ENCODE measurements at places on chromosomes 6 and 20.

- no peak overlapping the region for H3K4me3 ChIP-seq
- peak; percentile 69 for DNase-seq
- no peaks in the 10 kb centered on the region for H3K36me3 ChIP-seq
- no peaks in the 10 kb centered on the region for H3K27me3 ChIP-seq
Observed at GRCh38 chr6:89610149-89610642, 28.4 kb downstream of the LYRM2 start.

DNA sequence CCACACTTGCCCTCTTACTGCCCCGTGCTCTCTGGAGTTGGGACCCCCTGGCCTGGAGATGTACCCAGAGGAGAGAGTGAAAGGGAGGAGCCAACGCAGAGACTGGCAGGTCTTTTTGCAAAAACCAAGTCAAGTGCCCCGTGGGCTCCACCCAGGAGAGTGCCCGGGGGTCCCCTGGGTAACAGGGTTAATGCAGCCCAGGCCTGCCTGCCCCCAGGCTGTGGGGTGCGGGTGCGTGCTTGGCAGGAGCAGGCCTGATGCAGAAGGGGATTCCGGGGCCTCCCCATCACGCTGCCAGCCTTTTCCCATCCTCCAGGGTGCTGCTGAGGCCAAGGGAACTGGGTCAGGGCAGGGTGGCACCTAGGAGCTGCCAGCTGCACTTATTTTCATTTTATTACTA is 184.4 kb downstream of the ERMARD start:
- H3K4me1 ChIP-seq: peaks cover 6% of the 10 kb centered on the region
- no peaks in the 10 kb centered on the region for H3K36me3 ChIP-seq
- DNase-seq: no peak

DNA sequence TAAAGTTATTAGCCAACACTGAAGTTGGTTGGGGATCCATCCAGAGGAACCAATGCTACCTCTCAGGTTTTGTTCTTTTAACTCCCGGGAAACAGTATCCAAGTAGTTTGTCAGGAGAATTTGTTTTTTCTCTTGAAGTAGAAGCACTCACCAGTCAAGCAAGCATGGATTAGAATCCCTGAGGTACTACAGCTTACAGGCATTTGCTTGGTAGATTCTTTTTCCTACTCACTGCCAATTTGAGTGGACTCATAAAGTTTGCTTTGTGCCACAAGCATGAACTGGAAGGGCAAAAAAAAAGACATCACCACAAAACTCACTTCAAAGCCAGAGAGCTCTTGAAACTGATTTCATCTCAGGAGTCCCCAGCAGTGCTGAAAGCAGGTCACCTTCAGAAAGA is 167.4 kb downstream of the MBOAT1 start:
- no peak overlapping the region for H3K27ac ChIP-seq
- H3K4me3 ChIP-seq: no peak overlapping the region
- DNase-seq: no peak
- no peaks in the 10 kb centered on the region for H3K27me3 ChIP-seq
- no peaks in the 10 kb centered on the region for H3K36me3 ChIP-seq
- H3K4me1 ChIP-seq: no peaks in the 10 kb centered on the region

DNA sequence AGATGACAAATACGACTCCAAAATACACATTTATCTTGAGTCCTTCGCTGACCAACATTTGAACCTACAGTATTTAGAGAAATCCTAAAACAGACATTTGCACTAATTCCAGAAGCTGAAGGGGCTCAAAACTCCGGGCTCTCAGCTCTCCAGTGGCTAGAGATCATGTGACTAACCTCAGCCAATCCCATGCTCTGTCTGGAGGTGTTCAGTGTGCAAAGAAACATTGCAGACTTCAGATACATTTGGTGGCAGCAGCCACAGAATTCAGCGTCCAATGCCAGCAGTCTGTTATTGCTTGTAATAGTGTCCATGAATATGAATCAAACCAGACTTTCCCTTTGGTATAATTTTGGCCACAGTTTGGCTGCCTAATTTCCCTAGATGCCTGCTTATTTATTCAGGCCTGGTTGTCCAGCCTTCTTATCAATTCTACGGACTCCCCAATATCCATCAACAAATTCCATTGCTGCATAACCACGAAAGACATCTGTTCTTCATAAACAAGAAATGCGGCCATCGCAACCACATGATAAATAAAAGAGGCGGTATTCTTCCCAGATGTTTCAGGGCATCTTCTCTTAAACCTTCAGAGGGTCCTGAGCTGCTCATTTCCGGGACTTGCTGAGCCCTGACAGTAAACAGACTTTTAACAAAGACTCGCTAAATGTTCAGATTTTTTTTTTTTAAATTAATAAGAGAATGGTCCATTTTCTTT is 14.5 kb upstream of the CYP24A1 start:
- H3K4me3 ChIP-seq: no peak overlapping the region
- no peaks in the 10 kb centered on the region for H3K4me1 ChIP-seq
- H3K27ac ChIP-seq: no peak overlapping the region
- no peak for DNase-seq

DNA sequence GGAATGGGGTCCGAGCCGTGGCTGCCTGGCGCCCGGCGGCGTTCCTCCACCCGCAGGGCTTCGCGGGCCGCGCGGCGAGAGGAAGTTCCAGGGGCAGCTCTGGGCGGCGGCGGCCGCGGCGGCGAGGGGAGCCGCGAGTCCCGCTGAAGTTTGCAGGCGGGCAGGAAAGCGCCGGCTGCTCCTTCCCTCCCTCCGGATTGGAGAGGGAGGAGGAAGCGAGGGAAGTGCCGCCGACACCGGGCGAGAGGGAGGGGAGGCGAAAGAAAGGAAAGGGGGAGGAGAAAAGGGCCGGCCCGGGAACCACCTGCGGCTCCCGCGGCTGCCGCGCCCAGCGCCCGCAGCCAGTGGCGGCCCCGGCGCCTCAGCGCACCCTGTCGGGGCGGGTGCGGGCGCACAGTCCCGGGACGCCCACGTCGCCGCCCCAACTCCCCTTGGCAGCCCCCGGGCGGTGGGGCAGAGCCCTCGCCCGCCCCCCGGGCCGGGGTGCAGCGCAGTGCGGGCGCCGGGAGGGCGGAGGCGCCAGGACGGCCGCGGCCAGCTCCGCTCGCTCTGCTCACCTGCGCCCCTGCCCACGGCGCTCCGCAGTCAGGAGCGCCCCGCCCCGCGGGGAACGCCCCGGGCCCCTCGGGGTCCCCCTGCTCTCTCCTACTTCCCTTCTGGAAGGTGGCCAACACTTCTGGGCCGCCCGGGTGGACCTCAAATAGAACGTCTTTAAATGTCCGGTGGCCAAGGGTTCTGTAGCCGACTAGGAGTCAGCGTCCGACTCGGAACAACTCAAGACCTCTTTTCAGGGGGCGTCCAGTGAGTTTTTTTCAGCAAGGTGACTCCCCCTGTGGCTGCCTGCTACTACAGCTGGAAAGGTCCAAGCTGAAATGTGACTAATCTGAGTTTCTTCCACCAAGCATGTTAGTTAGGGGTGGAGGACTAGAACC is 80.3 kb upstream of the CCDC28A start:
- 0 out of 2 replicates have a peak, but pooled peaks cover 4% of the 10 kb centered on the region for H3K4me1 ChIP-seq
- no peaks in the 10 kb centered on the region for H3K36me3 ChIP-seq
- DNase-seq: peak; percentile 69
- H3K27me3 ChIP-seq: no peaks in the 10 kb centered on the region
- peak overlapping the region; percentile 70 for H3K4me3 ChIP-seq

- H3K27ac ChIP-seq: no peak overlapping the region
- no peak overlapping the region for H3K4me3 ChIP-seq
- no peak for DNase-seq
- H3K27me3 ChIP-seq: no peaks in the 10 kb centered on the region
- no peaks in the 10 kb centered on the region for H3K36me3 ChIP-seq
Observed at GRCh38 chr6:13299918-13300317, 28.4 kb downstream of the TBC1D7 start.

DNA sequence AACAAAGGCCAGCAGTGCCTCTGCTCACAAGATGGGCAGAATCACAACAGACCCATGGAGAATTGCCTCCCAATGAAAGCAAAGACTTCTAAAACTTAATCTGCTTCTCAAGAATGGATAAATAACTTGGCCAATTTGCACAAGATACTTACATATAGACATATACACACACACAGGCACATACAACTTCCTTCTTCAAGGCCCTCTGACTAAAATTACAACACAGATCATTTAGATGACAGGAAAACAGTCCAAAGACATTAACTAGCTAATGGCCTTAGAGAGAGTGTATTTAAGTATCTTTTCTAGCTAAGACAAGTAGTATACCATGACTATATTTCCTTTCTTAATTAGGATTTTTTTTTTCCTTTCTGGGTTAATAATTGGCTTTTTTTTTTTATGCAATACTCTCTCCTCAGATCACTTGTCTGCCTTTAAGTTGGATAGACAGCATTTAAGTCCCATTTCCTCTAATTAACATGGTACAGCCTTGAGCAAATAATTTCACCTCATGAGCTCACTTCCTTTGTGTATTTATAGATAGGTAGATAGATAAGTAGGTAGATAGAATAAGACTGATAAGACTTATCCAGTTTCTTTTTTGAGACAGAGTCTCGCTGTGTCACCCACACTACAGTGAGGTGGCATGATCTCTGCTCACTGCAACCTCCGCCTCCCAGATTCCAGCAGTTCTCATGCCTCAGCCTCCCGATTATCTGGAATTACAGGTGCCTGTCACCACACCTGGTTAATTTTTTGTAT is 70.0 kb downstream of the NRSN1 start:
- H3K36me3 ChIP-seq: no peaks in the 10 kb centered on the region
- H3K4me1 ChIP-seq: no peaks in the 10 kb centered on the region
- H3K27ac ChIP-seq: no peak overlapping the region

DNA sequence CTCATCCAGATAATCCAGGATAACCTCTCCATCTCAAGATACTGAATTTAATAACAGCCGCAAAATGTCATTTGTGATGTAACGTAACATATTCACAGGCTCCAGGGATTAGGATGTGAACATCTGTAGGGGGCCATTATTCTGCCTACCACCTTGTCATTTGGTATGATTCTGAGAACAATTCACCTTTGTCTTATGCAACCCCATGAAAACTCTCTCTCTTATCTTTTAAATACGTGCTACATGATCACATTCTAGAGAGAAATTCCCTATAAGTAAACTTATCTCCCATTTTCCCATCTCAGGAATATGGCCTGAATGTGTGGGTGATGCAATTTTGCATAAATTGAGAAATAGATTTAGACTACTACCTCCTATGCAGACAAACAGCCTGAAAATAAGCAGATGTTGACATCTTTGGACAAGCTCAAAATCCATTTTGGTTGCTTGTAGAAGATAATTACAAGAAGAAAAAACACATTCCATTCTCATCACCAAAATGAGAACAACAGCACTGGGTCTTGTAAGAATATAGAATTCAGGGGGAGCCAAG is 255.4 kb upstream of the STXBP5 start:
- no peak for DNase-seq
- no peak overlapping the region for H3K4me3 ChIP-seq
- 0 out of 2 replicates have a peak, but pooled peaks cover 2% of the 10 kb centered on the region for H3K4me1 ChIP-seq

- peak overlapping the region; percentile 81 for H3K4me3 ChIP-seq
- no peaks in the 10 kb centered on the region for H3K4me1 ChIP-seq
- H3K27ac ChIP-seq: no peak overlapping the region
- H3K27me3 ChIP-seq: no peaks in the 10 kb centered on the region
- no peak for DNase-seq
Observed at GRCh38 chr6:28251661-28252008, 434 bp downstream of the ZKSCAN4 start.

GRCh38 chr6:166203003-166203640 is 35.5 kb upstream of the TBXT start:
- DNase-seq: no peak
- no peak overlapping the region for H3K27ac ChIP-seq
- no peaks in the 10 kb centered on the region for H3K4me1 ChIP-seq
- peaks cover 16% of the 10 kb centered on the region for H3K27me3 ChIP-seq
- no peak overlapping the region for H3K4me3 ChIP-seq
- H3K36me3 ChIP-seq: no peaks in the 10 kb centered on the region

GRCh38 chr6:150492507-150492906 is 107.2 kb upstream of the PLEKHG1 start:
- no peaks in the 10 kb centered on the region for H3K4me1 ChIP-seq
- H3K36me3 ChIP-seq: no peaks in the 10 kb centered on the region
- H3K4me3 ChIP-seq: no peak overlapping the region

GRCh38 chr20:36030149-36030548 is 61.8 kb downstream of the CNBD2 start:
- peaks cover 9% of the 10 kb centered on the region for H3K27me3 ChIP-seq
- no peak overlapping the region for H3K4me3 ChIP-seq
- H3K4me1 ChIP-seq: peaks cover 4% of the 10 kb centered on the region
- no peak overlapping the region for H3K27ac ChIP-seq

DNA sequence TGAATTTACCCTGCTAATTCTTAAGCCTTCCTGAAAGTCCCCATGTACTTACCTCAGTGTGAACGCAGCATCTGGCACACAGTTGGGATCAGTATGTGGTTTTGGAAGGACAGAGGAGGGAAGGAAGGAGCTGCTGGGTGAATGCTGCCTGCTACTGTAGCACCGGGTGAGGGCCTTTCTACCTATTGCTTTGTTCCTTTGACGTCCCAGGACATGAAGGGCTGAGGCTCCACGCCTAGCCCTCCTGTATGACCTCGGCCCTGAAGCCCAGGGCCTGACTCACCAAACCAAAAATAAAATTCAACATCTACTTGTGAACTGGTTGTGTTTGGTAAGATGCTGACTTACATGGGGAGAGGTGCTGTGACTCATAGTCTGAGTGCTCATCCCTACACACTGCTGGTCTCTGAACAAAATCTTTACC is 51.1 kb downstream of the ARID1B start:
- no peaks in the 10 kb centered on the region for H3K27me3 ChIP-seq
- H3K4me1 ChIP-seq: peaks cover 12% of the 10 kb centered on the region
- peak overlapping the region; percentile 65 for H3K27ac ChIP-seq
- DNase-seq: peak; percentile 50
- H3K4me3 ChIP-seq: no peak overlapping the region
- peaks cover 9% of the 10 kb centered on the region for H3K36me3 ChIP-seq

DNA sequence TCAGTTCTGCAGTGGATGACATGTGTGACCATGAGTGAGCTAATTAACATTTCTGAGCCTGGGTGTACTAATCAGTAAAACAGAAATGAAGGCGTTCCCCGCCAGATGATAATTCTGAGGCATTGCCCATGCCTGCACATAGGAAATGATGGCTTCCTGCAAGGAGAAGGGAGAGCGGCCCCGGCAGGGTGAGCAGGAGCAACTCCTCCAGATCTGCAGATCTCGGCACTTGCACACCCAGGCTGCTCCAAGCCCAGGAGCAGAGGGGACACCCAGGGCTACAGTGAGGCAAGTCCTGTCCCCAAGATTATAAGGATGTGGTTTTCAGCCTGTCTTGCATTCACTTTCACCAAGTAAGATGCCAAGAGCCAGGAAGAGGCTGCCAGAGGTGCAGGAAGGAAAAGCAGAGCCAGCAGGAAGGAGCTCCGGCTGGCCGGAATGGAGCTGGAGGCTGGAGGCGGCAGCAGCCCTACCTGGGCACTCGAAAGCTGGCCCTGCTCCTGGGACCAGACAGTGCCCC is 177.5 kb upstream of the CST7 start:
- no peak overlapping the region for H3K4me3 ChIP-seq
- no peaks in the 10 kb centered on the region for H3K36me3 ChIP-seq
- no peak overlapping the region for H3K27ac ChIP-seq
- DNase-seq: peak; percentile 0
- no peaks in the 10 kb centered on the region for H3K27me3 ChIP-seq
